ENCODE measurements at places on chromosomes 16 and 17. TPM values are rescaled to one million over a fixed set of nuclear protein-coding genes. Genes with fewer than 3 reads are reported as not detected.

GRCh38 chr16:68091380-68092261 is 6.5 kb downstream of the NFATC3 start:
- DNase-seq: no peak

The ATP1B2 gene
- 3.9 TPM for total RNA-seq

GRCh38 chr16:50386139-50386538 is 17.4 kb upstream of the BRD7 start:
- no peak for DNase-seq

The RNF222 gene
- not detected for total RNA-seq

DNA sequence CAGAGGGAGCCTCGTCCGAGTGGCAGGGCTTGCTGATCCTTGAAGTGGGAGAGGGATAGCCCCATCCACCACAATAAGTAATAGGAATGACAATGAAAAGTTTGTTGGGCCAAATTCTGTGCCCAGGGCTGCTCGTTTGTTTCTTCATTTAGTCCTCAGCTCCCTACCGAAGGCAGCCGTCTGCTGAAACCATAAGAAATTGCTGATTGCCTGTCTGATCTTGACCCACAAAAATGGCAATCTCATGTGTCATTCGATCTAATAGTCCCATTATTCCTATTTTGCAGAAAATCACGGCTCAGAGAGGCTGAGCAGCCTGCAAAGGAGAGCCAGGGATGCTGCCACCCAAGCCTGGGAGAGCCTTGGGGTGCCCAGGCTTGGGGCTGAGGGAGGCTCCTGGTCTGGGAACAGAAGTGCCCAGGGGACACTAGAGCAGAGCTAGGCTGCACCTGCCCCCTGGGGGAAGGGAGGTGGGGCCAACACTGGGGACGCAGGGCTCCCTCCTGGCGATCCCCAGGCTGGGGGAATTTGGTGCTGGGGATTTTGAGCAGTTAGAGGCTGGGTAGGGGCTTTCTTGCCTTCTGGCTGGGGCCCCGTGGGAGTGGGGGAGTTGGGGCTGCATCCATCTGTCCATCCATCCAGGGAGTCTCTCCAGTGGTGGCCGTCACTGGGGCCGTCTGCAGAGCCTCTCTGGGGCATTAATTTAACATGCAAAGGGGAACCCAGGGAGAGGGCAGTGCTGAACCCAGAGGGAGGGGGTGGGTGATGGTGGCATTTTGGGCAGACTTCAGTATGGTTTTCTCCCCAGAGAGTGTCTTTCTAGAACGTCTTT is 53.5 kb downstream of the SOCS1 start:
- no peak for DNase-seq

DNA sequence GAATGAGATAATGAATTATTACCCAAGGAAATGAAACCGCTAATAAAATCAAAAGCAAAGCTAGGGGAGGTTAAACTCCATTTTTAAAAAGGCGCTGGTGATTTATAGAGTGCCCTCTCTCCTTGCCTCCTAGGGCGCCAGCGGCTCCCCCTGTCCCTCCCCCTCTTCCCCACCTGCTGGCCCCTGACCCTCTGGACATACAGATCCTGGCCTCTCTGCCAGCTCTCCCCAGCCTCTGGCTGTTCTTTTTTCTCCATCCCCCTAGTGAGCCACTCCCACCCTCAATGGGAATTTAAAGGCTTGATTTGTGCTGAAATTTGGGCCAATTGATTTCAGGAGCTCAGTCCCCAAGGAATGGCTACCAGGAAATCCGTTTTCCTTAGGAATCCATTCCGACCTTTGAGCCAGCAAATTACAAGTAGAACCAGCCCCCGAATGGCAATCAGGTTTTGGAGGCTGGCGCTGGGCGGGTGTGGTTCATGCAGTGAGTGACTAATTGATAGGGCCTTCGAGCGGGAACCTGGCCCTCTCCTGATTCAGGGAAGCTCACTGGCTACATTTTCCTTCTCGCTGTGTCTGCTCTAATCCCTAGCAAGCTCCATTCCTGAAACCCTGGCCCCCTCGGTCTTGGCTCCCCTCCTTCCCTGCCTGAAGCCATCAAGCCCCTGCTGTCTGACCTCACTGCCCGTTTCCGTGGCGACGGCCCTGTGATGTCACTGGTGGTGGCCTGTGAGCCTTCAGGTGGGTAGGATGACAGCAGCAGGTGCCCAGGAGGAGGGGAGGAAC is 141.9 kb upstream of the SDK2 start:
- no peak for DNase-seq

DNA sequence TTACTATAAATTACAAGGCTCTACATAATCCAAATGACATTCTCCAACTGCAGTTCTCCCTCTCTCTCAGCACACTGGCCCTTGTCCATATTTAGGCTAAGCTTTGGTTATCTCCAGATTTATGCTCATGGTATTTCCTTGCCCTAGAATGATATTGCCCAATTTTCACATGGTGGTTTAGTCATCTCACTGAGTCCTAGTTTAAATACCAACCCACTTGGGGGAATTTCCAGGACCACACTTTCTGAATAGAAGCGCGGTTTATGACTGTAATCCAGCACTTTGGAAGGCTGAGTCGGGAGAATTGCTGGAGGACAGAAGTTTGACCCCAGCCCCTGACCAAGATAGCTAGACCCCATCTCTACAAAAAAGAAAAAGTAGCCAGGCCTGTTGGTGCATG is 280.1 kb upstream of the MON1B start:
- DNase-seq: no peak

- DNase-seq: no peak
These were observed 13.5 kb downstream of the KIF18B start for GRCh38 chr17:44933824-44934744.

The GPR142 gene
- total RNA-seq: 2.8 TPM

DNA sequence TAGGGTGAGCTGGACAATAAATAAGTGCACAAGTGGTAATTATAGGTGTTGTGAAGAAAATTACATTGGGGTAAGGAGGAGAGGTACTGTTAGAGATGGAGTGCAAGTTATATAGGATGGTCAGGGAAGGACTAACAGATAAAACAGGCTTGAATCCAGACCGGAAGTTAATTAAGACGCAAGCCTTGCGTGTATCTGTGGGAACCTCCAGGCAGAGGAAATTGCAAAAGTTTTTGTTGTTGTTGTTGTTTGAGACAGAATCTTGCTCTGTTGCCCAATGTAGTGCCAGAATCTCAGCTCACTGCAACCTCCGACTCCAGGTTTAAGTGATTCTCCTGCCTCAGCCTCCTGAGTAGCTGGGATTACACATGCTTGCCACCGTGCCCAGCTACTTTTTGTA is 2.4 kb upstream of the ZNF18 start:
- no peak for DNase-seq

The FSCN2 gene
- total RNA-seq: 4.2 TPM

GRCh38 chr16:48197294-48197693 is 41.5 kb upstream of the ABCC12 start:
- no peak for DNase-seq

The OR1A2 gene
- not detected for total RNA-seq

DNA sequence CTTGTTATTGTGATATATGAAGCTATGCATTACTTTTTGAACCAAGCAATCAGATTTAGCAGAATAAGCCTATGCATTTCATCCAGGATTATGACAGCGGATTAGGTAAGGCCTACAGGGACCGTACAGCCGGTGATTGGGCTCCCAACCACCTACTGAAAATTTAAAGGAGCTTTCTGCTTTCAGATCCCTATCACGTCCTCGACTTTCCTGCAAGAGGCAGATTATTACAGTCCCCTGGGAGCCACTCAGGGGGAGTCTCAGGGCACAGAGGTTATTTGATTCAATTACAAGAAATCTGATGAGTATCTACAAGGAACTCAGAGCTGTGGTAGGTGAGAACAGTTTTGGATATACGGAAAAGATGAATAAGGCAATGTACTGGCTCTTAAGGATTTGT is 80.7 kb downstream of the HS3ST3B1 start:
- DNase-seq: no peak

DNA sequence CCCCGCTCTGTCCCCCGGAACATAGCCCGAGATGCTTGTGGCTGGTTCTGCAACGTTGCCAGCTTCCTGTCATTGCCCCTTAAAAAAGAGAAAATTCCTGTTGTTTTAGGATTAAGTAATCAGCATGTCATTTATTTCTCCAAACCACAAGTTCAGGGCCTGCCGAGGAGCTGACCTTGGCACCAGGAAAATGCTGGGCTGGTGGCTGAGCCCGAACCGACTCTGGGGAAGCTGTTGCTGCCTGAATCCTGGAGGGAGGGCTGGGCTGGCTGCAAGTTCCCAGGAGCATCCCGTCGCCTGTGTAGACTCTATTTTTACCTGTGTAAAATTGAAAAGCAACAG is 130.9 kb upstream of the FOXF1 start:
- no peak for DNase-seq

DNA sequence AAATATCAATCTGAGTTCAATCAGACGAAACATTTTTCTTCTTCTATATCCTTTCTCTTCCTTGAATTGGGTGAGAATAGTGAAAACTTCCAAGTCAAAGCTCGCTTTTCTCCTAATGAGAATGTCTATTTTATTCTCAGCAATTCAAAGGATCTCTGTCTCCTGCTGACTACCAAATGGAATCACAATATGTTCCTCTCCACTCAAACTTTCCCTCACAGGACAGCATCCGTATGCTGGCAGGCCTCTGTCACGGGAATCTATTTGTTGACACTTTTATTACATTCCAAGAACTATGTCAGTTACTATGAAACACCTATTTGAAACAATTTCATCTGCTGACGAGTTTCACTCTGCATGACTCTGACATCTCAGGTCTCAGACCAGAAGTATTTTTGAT is 1196.6 kb downstream of the CDH11 start:
- DNase-seq: no peak

The KRTAP9-8 gene
- total RNA-seq: not detected

GRCh38 chr16:82830944-82831343 is 204.2 kb downstream of the CDH13 start:
- no peak for DNase-seq

- no peak for DNase-seq
These were observed 131.2 kb downstream of the IRF8 start for GRCh38 chr16:86030116-86030515.

DNA sequence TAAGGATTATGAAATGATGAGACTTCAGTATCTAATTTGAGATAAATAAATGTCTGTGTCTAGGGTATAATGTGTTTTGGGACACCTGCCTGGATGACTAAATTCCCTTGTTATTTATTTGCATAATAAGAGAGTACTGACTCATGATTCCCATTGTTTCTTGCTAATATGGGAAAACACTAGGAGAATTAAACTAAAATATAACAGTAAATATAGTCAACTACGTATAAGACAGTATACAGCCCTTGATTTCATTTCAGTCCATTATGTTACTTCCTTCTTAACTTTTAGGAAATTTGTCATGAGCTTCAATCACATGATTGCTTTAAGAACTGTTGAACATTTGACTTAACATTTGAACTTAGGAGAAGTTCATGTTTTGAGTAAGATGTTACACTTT is 62.4 kb downstream of the VMP1 start:
- no peak for DNase-seq

DNA sequence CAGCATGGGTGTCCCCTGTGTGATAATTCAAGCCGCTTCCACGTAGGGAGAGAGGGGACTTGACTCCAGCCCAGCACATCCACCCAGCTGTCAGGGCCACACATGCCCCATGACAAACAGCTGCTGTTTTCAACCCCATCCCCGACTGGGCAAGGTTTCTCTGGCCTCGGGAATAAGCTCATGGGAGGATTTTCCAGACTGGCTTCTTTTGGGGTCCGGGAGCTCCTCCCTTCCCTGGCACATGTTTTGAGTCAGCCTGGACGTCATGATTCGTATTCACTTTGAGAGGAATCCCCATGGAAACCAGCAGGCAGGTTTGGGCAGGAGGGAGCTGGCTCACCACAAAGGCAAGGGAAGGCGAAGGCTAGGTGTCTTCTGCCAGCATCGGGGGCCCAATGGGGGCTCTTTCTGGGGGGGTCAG is 156.4 kb downstream of the CMIP start:
- no peak for DNase-seq

- no peak for DNase-seq
These were observed 1.5 kb upstream of the ENGASE start for GRCh38 chr17:79073016-79073705.

- no peak for DNase-seq
These were observed 8.6 kb upstream of the CENPV start for GRCh38 chr17:16361874-16362273.

The SULT1A2 gene
- 6.1 TPM for total RNA-seq

DNA sequence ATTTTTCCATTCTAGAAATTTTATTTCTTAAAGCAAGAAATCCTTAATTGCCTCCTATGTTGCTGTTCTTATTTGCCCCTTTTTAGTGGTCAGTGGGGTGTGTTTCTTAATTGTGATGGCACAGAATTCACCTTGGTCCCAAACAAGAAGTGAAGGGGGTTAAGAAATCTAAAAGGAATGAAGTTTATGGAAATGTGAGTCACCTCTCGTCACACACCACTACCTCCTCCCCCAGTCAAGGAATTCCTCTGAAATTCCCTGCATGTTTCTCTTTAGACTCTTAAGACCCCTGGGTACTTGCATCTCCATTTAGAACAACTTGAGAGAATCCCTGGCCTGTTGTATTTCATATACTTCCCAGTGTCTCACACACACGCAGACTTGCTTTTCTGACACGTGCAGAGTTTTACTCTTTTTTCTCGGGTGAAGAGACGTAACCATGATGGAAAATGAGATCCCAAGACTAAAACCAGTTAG is 247.4 kb downstream of the PRKCA start:
- DNase-seq: no peak

GRCh38 chr17:29342158-29342765 is 47.9 kb upstream of the TAOK1 start:
- no peak for DNase-seq

GRCh38 chr17:81398176-81398831 is 3.0 kb downstream of the BAHCC1 start:
- no peak for DNase-seq

- DNase-seq: no peak
These were observed 19.1 kb downstream of the ABCC3 start for GRCh38 chr17:50653738-50654137.

The P2RX1 gene
- 3.9 TPM for total RNA-seq

The PRKCA gene
- 90.7 TPM for total RNA-seq

The SCGB1C2 gene
- not detected for total RNA-seq

The CCDC144A gene
- 5.1 TPM for total RNA-seq

The ABI3 gene
- 11.2 TPM for total RNA-seq

The GFAP gene
- 1.6 TPM for total RNA-seq

The PPP1R9B gene
- total RNA-seq: 54.9 TPM

- DNase-seq: no peak
These were observed 84.4 kb upstream of the XYLT1 start for GRCh38 chr16:17555176-17555575.

GRCh38 chr17:50272711-50273653 is 1.3 kb upstream of the TMEM92 start:
- DNase-seq: peak; percentile 55

- DNase-seq: no peak
These were observed 19.8 kb upstream of the ZNF594 start for GRCh38 chr17:5211458-5211857.

The TEKT3 gene
- total RNA-seq: 3.7 TPM

GRCh38 chr17:73589363-73589980 is 54.8 kb downstream of the SDK2 start:
- no peak for DNase-seq

DNA sequence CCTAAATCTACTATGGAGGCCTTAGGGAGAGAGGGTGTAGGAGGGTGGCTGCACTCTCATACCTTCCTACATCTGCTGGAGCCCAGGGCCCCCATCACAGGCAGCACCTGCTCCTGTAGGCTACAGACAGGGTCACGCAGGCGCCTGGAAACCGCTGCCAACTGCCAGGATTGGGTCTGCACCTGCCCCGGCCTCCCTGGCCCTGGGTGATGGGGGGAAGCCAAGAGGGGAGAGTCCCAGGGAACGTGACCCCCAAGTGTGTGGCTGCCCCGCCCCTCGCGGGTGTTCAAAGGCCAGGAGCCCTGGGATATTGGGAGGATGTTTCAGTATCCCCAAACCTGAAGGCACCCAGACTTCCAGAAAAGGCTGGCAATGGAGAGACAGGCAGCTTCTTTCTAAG is 5.6 kb upstream of the TEX19 start:
- DNase-seq: no peak

GRCh38 chr16:78805556-78805955 is 706.1 kb downstream of the WWOX start:
- DNase-seq: no peak

Measured in tibial nerve (tissue), 4 donors.